ENCODE measurements at places on chromosomes 3 and 15.

GRCh38 chr15:79450648-79451047, 18.5 kb downstream of the MINAR1 start:
- no peak for DNase-seq

- no peak for DNase-seq
Measured at GRCh38 chr15:87570206-87570605, 686.3 kb downstream of the NTRK3 start.

- no peak for DNase-seq
Measured at GRCh38 chr3:64203969-64204908, 21.0 kb downstream of the PRICKLE2 start.

GRCh38 chr3:53401154-53401553, 53.8 kb upstream of the DCP1A start:
- no peak for DNase-seq

GRCh38 chr3:157738441-157738840, 235.2 kb upstream of the VEPH1 start:
- DNase-seq: no peak
